ENCODE measurements at places on chromosomes 5 and 9.

- DNase-seq = no peak
Measured at GRCh38 chr5:151270599-151270998, 17.6 kb downstream of the GM2A start.

- DNase-seq = peak; percentile 46
Measured at GRCh38 chr9:33159777-33160127, 7.4 kb downstream of the B4GALT1 start.

DNA sequence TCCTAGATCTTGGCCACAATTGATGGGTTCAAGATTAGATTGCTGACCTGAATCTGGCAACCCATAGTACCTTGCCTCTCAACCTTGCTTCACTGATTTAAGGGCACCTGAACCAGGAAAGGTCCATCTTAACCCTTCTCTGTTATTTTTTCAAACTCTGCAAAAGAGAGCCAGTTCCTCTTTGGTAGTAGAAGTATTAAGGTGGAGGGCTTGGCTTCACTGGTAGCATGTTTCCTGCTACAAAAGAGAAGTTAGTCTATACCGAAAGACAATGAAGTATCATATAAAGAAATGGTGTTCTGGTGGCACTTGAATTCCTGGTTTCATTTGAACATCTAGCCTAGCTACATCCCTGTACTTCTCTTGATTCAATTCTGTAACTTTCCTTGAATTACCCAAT, 8.5 kb downstream of the ALG2 start:
- no peak for DNase-seq

- peak; percentile 12 for DNase-seq
Measured at GRCh38 chr9:111516061-111516465, 8.9 kb upstream of the ZNF483 start.

- DNase-seq = no peak
Measured at GRCh38 chr5:1497795-1498622, 25.8 kb downstream of the LPCAT1 start.

- peak; percentile 79 for DNase-seq
Measured at GRCh38 chr5:68962757-68963484, 130.9 kb upstream of the SLC30A5 start.

- DNase-seq = no peak
Measured at GRCh38 chr5:14008819-14009311, 64.4 kb upstream of the DNAH5 start.

GRCh38 chr5:143793249-143793648, 18.7 kb upstream of the HMHB1 start:
- DNase-seq = no peak

- DNase-seq = no peak
Measured at GRCh38 chr9:77598991-77599390, 49.1 kb downstream of the GNA14 start.

- no peak for DNase-seq
Measured at GRCh38 chr5:71860048-71860447, 141.0 kb downstream of the CARTPT start.

GRCh38 chr5:112883192-112883591, 22.1 kb downstream of the SRP19 start:
- no peak for DNase-seq

- DNase-seq = no peak
Measured at GRCh38 chr9:89635816-89636215, 31.0 kb downstream of the GADD45G start.

GRCh38 chr5:135040034-135040332, 6.0 kb upstream of the PITX1 start:
- no peak for DNase-seq

GRCh38 chr5:102713278-102713677, 41.8 kb upstream of the PAM start:
- DNase-seq = no peak

- no peak for DNase-seq
Measured at GRCh38 chr5:74643111-74643562, 2.6 kb upstream of the ENC1 start.

DNA sequence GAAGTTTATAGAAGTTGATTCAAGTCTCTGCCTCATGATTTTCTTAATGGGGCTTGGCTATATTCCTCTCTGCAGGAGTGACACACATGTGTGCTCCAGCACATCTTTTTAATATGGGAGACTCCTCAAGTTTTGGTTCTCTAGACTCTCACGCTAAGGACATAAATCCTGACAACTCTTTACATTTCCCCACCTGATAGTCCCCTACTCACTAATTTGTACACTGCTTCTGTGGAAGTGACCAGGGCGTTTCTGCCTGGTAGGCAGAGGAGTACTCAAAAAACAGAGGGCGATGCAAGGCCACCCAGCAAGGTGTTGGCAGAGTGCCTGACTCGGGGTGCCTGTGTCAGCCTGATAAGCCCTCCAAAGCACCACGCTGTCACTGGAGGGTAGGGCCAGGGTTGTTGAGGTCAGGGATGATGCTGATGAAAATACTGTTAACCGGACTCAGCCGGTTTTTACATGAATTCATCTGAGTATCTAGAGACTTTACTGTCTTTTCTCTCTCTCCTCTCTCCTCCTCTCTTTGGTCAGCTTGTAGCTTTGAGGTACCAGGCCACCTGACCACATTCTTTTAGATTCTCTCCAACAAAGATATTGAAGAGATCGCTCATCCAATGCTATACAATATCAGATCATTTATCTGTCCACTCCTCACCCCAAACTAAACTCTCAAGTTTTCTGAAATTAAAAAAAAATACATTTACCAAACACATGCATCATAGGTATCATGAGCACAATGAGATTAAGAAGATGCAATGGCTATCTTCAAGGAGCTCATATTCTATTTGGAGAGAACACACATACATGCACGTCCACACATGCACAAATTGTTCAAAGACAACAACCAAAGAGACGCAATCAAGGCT, 205.2 kb downstream of the PIK3R1 start:
- DNase-seq = peak; percentile 72

- no peak for DNase-seq
Measured at GRCh38 chr9:23819403-23819802, 6.6 kb downstream of the ELAVL2 start.

- DNase-seq = no peak
Measured at GRCh38 chr9:99058964-99059921, 45.7 kb upstream of the TGFBR1 start.

DNA sequence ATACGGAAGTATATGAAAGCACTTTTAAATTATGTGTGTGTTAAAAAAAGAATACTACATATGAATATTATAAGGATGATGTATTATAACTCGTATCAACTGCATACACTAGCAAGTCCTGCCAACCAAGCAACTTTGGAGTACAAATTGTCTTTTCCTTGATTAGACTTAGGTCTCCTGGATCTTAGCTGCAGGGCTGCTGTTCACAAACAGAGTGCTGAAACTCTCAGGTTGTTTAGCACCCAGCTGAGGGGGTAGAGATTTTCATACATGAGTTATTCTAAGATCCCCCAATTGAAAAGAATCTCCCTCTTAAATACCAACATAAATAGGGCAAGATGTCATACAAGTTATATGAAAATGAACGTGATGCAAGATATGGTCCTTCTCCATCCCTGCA, 149.8 kb upstream of the TNC start:
- no peak for DNase-seq

DNA sequence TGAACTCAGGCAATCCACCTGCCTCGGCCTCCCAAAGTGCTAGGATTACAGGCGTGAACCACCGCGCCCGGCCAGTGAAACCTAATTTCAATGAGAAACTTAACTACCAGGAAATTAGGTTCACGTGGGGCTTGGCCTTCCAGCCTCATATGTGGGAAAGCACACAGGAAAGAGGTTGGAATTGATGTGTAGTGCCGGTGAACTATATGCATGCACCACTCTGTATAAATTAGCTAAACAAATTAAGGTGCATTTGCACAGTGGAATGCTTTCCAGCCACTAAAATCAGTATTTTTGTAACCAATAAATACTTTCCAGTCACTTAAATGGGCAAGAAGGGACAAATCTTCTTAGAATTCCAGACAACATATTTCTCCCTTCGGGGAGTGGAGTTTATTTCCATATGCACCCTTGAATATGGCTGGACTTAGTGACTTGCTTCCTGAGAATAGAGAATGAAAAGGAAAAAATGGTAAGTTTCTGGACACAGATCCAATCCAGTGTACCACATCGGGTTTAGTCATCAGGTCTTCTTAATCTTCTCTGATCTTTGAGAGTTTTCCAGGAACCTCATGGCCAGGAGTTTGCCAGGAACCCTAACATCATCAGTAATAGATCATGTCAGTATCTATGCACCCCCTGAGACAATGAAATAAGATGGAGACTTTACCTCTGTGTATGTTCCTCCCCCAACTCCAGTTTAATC, 24.9 kb downstream of the ATOX1 start:
- DNase-seq = no peak

GRCh38 chr5:38413696-38414095, 142.8 kb downstream of the LIFR start:
- no peak for DNase-seq

DNA sequence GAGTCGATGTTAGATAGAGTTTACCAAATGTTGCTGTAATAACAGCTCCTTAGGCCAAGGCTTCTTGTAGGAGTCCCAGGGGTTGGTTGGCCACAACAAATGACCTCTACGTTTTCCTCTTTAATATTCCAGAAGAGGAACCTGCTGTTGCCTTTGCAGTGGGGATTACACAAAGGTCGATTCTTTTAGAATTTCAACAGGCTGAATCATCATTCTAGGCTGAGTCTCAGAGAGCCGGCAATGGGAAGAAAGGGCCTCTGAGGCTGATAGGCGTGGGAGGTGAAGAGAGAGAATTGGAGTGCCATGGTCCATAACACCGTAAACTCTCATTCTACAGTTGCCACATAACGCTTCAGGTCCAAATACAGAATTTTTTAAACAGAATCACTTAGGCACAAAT, 405.9 kb upstream of the DAP start:
- no peak for DNase-seq

DNA sequence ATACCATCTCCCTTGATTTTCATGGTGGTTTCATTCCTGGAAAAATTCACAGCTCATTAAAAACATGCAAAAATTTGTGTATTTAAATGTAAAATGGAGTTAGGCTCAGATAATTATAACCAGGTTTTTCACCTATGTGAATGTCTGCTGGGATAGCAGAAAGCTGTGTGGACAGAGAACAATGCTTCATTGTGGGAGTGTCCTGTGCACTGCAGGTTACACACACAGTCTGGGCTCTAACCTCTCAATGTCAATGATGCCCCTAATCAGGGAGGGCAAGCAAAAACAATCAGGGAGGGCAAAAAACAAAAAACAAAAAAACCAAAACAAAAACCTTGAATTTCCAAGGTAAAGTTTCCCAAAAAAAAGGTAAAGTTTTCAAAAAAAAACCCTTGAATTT, 158.9 kb upstream of the KLF9 start:
- DNase-seq = no peak

- no peak for DNase-seq
Measured at GRCh38 chr5:17094830-17095229, 122.6 kb upstream of the BASP1 start.

GRCh38 chr9:109450346-109450745, 47.8 kb downstream of the PTPN3 start:
- no peak for DNase-seq

GRCh38 chr5:173554038-173554955, 62.2 kb downstream of the BOD1 start:
- DNase-seq = no peak

- no peak for DNase-seq
Measured at GRCh38 chr9:87324613-87325194, 173.0 kb upstream of the DAPK1 start.

- DNase-seq = no peak
Measured at GRCh38 chr5:137440795-137441194, 58.3 kb downstream of the SPOCK1 start.

DNA sequence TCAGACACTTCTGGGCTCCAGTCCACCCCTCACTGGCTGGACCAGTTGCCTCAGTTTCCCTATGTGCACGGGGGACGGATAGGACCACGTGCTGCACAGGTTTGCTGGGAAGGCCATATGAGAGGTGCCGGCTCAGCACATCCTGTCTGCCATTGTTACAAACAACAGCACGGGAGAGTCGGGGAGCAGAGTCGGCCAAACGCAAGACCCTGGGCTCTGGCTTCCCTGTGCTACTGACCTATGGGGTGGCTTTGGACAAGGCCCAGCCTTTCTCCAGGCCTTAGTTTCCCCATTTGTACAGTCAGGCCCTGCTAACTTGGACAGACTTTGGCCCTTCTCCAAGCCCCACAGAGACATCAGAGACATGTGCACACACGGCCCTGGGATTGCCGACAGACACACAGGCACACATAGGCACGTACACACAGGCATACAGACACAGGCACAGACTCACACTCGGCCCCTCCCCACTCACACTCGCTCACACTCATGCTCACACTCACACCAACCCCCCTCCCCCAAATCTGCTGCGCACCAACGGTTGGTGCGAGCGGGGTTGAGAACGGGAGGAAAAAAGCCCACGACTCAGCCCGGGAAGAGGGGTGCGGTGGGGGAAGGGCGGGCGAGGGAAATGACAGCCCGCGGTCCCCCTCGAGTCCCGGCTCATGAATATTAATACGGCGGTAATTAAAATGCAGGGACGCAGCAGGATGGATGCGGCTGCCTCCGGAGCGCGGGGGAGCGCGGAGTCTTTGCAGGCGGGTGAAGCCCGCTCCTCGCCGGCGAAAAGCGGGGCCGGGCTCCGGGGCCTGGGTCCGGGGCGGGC, 133.0 kb downstream of the C9orf50 start:
- peak; percentile 63 for DNase-seq

GRCh38 chr5:172005708-172006320, 624 bp downstream of the FBXW11 start:
- DNase-seq = peak; percentile 22

- DNase-seq = no peak
Measured at GRCh38 chr9:88775559-88775958, 215.7 kb upstream of the S1PR3 start.

DNA sequence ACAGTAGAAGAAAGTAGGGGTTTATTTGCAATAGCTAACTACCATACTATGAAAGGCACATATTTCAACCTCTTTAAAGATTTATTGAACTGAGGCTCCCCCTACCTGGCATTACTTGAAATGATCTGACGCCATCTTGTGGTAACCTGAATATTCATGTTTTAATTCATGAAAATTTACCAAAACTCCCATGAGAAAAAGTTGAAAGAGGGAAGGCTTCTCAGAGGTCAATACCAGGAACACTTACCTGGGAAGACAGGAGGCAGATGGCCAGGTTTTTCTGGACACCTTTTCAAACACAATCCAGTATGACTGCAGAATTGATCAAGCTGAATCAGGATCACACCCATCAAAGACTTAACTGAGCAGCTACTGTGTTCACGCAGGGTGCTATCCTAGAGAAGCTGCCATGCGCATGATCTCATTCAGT, 9.4 kb downstream of the PRELID2 start:
- DNase-seq = peak; percentile 11

- no peak for DNase-seq
Measured at GRCh38 chr5:179873588-179874110, 15.0 kb upstream of the MRNIP start.

GRCh38 chr5:16554110-16554509, 62.7 kb downstream of the RETREG1 start:
- no peak for DNase-seq
